NCI-H187 (cell line): ENCODE measurements at places on chromosomes 7 and 10.

DNA sequence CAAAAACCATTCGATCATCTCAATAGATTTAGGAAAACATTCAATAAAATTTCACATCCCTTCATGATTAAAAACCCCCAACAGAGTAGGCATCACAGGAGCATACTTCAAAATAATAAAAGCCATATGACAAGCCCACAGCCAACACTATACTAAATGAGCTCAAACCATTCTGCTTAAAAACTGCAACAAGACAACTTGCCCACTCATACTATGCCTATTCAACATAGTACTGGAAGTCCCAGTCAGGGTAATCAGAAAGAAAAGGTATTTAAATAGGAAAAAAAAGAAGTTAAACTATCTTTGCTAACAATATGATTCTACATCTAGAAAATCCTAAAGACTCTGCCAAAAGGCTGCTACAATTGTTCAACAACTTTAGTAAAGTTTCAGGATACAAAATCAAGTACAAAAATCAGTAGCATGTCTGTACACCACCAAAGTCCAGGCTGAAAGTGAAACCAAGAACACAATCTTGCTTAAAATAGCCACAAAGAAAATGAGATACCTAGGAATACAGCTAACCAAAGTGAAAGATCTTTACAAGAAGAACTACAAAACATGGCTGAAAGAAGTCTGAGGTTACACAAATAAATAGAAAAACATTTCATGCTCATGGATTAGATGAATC lies 882.6 kb downstream of the GRM8 start:
- no peak for DNase-seq

- no peak for DNase-seq
Observed at GRCh38 chr10:27643301-27643700, 102.3 kb downstream of the MKX start.

DNA sequence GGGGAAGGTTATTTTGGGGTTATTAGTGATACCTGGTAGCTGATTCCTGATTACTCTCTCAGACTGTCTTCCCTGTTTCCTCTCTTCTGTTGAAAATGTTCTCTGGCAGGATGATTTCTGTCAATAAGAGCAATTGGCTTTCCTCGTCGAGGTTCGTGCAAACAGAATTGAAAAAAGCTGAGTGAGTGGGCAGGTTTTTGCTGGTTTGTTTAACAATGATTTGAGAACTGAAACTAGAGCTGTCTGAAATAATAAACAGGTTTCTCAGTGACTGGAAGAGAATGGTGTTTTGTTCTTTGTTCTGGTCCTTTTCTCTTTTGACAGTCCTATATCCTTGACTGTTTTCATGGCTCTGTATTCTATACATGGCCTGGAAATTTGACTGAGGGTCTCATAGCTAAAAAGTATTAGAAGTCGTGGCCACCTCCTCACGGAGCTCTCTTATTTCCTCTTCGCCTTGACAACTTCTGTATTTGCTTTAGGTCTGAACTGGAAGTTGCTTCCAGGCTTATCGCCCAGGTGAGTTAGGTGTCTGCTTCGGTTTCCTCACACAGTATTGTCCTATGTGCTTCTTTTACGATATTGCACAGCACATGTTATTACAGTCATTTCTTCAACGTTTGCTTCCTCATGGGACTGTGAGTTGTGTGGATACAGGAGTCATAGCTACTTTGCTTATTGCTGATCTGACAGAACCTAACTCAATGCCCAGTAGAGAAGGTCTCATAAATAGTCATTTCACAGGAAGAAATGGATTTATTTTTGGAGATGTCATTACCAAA lies 403.6 kb downstream of the NRG3 start:
- no peak for DNase-seq

DNA sequence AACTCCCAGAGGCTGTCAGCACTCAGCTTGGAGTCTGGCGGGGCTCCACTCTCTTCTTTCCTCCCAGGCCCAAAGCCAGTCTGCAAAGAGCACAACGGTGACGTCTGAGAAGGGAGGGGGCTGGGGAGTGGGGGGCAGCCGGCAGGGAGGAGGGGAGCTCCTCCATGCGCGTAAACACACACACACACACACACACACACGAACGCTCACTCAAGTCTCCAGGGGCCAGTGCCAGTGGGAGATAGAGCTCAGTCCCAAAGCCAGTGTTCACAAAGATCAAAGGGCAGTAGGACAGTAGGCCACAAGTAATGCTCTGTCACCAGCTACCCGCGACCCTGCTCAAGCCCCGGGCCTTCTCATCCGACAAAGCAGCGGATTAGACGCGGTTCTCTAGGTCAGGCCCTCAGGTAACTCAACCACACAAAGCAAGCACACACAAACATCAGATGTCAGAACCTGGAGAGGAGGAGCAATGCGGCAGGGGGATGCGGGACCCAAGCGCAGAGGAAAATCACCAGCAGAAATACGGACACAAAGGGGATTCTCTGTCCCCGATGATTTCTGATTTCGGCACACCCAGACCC lies 19.9 kb downstream of the TCAF1 start:
- DNase-seq: no peak

DNA sequence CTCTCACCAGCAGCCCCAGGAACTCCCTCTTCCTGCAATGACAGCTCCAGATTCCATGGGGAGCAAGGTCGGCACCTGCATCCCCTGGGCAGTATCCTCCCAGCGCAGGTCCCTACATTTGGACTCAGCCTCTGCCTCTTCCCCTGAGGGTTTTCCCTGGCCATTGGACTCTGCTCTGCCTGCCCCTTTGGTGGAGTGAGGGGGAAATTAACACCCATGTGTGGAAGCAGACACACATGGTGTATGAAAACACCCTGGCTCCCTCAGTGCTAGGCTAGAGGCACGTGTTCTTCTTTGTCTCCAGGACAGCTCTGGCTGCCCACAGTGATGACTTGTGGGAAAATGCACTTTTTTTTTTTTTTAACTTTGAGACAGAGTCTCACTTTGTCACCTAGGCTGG lies 8.4 kb downstream of the PRF1 start:
- no peak for DNase-seq

GRCh38 chr7:22726907-22727713 lies at the start of gene IL6:
Gene IL6 (plus strand): TSS chr7:22727200. CDS start chr7:22727263, 63 bp downstream.
- DNase-seq: peak; percentile 54

- DNase-seq: no peak
Observed at GRCh38 chr10:69640196-69640980, 10.3 kb downstream of the FAM241B start.

DNA sequence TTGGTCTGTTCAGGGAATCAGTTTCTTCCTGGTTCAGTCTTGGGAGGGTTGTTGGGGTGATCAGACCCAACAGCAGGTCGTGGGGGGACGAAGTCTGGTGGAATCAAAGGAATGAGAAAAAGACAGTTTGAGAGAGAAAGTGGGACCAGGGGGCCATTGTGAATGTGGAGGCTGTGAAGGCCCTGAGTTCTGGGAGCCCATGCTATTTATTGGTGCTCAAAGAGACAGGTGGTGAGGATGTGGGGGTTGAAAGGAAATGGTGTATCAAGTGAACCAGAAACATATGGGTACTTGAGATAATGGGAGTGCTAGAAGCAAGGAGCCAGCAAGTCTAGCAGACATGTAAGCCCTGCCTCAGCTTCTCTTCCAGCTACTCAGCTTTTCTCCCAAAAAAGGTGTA lies 84.1 kb downstream of the CCSER2 start:
- DNase-seq: no peak

DNA sequence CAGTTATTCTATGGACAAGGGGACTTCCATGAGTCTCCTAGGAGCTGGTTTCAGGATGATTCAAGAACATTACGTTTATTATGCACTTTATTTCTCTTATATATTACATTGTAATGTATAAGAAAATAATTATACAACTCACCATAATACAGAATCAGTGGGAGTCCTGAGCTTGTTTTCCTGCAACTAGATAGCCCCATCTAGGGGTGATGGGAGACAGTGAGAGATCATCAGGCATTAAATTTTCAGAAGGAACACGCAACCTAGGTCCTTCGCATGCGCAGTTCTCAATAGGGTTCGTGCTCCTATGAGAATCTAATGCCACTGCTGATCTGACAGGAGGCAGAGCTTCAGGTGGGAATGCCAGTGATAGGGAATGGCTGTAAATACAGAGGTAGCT lies 137.9 kb downstream of the ANKRD30A start:
- no peak for DNase-seq

DNA sequence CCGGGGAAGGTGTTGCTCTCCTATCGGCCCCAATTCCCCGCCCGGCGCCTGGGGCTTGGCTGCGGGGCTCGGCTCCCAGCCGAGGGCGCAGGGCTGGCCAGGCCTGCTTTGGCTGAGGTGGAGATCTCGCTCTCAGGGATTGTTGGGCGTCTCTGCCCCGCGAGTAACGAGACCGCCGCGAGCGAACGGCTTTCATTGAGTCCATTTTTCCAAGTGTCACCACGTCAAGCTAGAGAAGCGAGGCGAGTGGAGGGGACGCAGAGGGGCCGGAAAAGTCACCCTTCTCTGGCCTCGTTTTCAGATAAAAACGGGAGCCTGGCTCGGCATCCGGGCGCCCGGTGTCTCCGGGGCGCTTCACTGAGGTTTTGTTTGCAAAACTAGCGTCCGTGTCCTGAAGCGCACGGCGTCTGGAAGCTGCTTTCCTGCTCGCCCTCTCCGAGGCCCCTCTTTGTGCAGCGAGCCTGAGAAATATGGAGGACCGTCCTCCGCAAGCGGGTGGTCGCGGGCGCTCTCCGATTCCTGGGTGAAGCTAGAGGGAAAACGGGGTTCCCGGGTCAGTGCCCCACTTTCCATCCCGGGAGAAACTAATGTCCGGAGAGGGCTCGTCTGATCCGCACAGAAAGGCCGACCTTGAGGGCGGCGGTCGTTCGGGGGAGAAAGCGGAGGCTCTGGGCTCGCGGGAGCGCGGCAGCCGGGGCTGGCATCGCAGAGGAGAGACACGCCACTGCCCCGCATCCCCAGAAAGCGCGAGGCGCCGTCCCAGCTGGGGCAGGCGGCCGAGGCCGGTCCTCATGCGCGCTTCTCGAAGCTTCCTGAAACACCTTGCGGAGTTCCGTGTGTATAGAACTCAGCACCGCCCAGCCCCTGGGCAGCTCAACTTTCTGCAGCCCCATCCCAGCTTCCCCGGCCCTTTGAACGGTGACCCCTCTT lies 3.5 kb upstream of the EN2 start:
- no peak for DNase-seq

DNA sequence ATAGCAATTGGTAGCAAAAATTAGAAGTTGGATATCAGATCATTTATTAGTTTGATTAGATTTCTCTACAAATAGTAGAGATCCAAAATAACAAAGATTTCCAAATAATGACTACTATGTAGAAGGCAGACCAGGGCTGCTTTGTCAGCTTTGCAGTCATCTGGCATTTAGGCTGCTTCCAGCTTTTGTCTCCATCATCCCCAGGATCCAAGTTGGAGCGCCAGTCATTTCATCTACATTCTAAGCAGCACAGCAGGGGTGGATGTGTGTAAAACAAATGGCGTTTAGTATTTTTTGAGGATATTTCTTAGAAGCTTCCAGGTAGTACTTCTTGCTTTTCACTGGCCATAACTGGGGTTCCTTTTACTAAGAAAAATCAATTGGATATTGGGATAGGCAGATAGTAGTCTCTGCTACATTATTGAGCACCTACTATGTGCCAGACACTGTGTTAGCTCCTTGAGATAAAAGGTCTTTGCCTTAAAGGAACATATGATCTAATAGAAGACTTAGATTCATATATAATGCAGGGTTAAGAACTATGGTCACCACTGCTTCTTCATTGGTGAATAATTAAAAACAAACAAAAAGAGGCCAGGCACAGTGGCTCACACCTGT lies 41.5 kb downstream of the TPST1 start:
- DNase-seq: no peak
